Left lung (tissue), 14 donors: ENCODE measurements at places on chromosomes 4 and X. TPM values are rescaled to one million over a fixed set of nuclear protein-coding genes. Genes with fewer than 3 reads are reported as not detected.
A peak's percentile ranks its signal among the peaks of the same experiment; 100 is the strongest.

DNA sequence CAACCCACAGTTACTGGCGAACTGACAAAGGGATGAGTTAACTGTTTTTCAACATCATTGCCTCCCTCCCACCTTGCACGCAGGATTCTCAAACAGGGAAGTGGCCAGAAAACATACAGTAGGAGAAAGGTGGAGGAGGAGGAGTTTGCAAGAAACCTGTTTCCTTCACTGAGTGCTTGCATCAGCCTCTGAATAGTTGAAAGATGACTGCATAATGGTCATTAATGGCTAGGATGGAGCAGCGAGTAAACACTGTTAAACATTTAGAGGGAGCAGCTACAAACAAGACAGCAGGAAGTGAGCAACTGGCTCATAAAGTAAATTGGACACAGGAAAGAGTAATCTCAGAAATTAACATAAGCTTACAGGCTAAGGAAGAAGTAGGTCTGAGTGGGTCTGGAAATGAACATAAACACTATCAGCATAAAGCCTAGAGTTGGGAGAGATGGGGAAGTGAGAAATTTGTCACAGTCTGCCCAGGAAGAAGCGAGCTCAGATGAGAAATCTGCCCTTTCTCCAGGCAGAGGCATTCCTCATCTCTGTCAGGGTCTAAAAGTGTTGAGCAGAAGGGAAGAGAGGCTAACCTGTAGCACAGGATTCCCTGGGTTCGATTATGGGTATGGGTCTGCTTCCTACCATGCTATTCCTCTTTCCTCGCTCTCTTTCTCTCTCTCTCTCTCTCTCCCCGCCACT is 38.6 kb downstream of the TRPC5OS start:
- no peak overlapping the region for H3K27ac ChIP-seq
- DNase-seq = no peak
- no peaks in the 10 kb centered on the region for H3K36me3 ChIP-seq

The TCEAL6 gene
- not detected for total RNA-seq

The HTN3 gene
- not detected for total RNA-seq

The PDZD11 gene
- total RNA-seq = 29.9 TPM

DNA sequence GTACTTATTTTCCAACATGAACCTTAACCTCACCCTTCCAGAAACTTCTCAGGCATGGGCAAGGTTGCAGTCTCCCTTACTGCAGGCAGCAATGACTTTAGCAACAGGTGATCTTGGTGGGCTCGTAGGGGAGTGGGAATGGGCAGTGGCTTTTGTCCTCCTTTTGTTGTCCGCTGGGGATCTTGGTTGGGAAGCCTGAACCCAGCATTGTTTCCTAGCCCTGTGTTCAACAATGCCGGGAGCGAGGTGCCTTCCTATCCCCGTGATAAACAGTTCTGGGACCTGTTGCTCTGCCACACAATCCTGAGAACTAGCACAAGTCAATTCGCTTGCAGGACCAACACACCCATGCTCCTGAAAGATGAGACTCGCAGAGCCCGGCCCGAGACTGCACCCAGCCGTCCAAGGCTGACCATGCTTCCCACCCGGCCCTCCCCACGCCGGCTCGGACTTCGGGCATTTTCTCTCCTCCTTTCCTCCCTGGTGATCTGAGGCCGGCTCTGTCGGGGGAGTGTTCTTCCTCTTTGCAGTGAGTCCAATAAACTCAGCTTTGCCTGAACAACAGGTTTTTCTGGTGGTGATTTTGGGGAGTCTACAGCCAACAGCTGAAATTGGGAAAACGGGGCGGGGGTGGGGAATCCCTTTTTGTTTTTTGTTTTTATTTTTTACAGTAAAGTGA is 20.2 kb downstream of the IRAK1 start:
- peaks cover 12% of the 10 kb centered on the region for H3K4me1 ChIP-seq
- H3K36me3 ChIP-seq = no peaks in the 10 kb centered on the region
- no peaks in the 10 kb centered on the region for H3K27me3 ChIP-seq
- no peak for DNase-seq

DNA sequence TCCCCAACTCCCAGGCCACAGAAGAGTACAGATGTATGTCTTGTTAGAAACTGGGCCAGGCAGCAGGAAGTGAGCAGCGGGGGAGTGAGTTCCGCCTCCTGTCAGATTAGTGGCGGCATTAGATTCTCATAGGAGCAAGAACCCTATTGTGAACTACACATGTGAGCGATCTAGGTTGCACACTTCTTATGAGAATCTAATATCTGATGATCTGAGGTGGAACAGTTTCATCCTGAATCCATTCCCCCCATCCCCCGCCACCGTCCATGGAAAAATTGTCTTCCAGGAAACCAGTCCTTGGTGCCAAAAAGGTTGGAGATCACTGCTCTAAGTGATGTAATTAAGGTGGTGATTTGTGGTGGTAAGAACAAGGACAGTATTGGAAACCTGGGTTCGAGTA is 24.5 kb upstream of the NEXMIF start:
- no peak overlapping the region for H3K4me3 ChIP-seq
- no peaks in the 10 kb centered on the region for H3K4me1 ChIP-seq
- no peak for DNase-seq
- no peaks in the 10 kb centered on the region for H3K36me3 ChIP-seq

The HS3ST1 gene
- 11.9 TPM for total RNA-seq

The PRDM5 gene
- total RNA-seq = 12.1 TPM

The TEX13C gene
- total RNA-seq = not detected

GRCh38 chr4:119671205-119671604 is 42.6 kb upstream of the PDE5A start:
- H3K4me3 ChIP-seq = no peak overlapping the region
- no peak overlapping the region for H3K27ac ChIP-seq
- DNase-seq = no peak
- no peaks in the 10 kb centered on the region for H3K27me3 ChIP-seq
- H3K36me3 ChIP-seq = no peaks in the 10 kb centered on the region

GRCh38 chr4:15402146-15402545 is 25.7 kb upstream of the C1QTNF7 start:
- peaks cover 46% of the 10 kb centered on the region for H3K4me1 ChIP-seq
- DNase-seq = no peak
- peak overlapping the region; percentile 26 for H3K27ac ChIP-seq

DNA sequence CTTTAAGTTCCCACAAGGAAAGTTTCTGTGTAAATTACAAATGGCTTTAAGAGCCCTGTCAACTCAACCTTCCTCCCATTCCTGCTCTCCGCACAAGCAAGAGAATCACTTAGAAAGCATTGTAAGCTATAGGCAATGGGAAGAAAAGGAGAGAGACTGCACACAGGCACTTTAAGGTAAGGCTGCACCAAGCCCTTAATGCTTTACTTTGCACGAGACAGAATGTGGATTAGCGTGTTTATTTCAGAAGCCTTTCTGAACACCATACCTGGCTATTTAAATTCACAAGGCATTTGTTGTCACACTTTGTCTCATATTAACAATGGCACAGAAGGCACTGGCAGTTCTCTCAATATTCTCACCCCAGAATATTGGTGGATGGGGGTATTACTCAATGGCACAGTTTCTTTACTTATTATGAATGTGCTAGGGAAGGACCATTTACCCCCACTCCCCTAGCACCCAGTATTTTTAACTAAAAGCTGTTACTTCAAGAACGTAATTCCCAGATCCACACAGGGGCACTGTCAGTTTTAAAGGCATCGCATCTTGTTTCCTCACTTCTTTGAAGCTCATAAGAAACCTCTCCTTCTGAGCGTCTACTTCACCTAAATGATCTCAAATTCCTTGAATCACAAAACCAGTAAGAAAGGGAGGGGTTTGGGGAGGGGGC is 150.0 kb downstream of the MAML3 start:
- H3K36me3 ChIP-seq = no peaks in the 10 kb centered on the region
- DNase-seq = no peak
- H3K4me3 ChIP-seq = peak overlapping the region; percentile 21
- H3K4me1 ChIP-seq = peaks cover 22% of the 10 kb centered on the region
- no peaks in the 10 kb centered on the region for H3K27me3 ChIP-seq

- H3K27me3 ChIP-seq = no peaks in the 10 kb centered on the region
- no peak overlapping the region for H3K4me3 ChIP-seq
- DNase-seq = no peak
- no peaks in the 10 kb centered on the region for H3K36me3 ChIP-seq
- H3K4me1 ChIP-seq = no peaks in the 10 kb centered on the region
Measured at GRCh38 chrX:138929926-138930582, 218.5 kb upstream of the FGF13 start.

The GIMD1 gene
- not detected for total RNA-seq

DNA sequence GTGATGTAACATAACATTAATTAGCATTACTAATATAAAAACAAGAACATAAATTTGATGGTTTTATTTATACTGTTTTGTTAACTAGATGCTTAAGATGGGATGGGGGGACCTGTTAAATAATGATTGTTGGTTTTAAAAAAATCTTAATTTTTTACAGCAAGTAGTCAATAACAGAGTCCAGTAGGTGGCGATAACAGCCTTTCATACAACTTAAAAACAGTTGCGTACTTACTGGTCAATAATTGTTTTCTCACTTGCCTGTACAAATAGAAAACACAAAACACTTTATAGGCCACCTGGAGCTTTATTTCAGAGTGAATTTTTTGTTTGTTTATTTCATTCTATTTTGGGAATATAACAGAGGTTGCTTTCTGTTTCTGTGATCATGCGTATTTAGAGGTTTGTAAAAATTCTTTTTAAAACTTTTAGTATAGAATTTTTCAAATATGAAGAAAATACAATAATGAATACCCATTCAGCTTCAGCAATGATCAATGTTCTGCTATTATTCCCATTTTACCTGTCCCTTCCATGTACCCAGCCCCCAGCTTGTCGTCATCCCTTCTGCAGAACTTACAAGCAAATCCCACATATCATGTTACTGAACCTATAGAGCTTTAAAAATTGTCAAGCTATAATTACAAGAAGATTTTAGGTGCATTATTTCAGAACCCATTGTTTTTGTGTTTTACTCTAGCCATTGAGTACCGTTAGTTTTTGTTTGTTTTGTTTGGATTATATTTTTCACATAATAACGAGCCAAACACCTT is 97.1 kb downstream of the MRPL1 start:
- peak; percentile 66 for DNase-seq
- H3K27ac ChIP-seq = no peak overlapping the region
- H3K36me3 ChIP-seq = no peaks in the 10 kb centered on the region
- peaks cover 5% of the 10 kb centered on the region for H3K4me1 ChIP-seq

GRCh38 chr4:48071191-48071590 is 54.6 kb downstream of the NIPAL1 start:
- H3K4me1 ChIP-seq = no peaks in the 10 kb centered on the region
- no peaks in the 10 kb centered on the region for H3K27me3 ChIP-seq
- DNase-seq = no peak
- H3K4me3 ChIP-seq = no peak overlapping the region

The EXOC1L gene
- not detected for total RNA-seq

The TMPRSS11A gene
- total RNA-seq = not detected

DNA sequence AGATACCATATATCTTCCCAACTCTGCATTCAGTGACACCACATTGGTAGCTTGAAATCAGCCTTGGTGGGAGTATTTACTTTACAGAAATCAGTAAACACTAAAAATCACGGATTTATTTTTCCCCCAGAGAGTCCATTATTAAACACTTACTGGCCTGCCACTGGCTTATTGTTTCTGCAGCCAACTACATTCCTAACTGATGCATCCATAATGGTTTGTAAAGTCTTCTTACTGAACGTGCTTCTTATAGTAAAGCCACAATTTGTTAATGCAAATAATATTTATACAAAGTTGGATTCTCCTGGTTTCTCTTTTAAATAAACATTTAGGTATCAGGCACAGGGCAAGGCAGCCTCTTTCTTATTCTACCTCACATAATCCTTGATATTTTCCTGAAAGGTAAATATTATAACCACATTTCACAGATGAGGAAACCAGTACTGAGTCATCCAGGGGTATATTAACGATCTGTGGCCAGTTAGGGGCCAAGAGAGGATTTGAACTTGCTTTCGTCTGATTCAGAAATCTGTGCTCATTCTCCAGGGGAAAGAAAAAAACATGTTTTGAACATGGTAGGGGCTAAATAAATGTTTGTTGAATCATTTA is 136.5 kb downstream of the RAB28 start:
- H3K27ac ChIP-seq = no peak overlapping the region
- H3K27me3 ChIP-seq = no peaks in the 10 kb centered on the region
- H3K36me3 ChIP-seq = no peaks in the 10 kb centered on the region
- H3K4me3 ChIP-seq = no peak overlapping the region
- DNase-seq = no peak

GRCh38 chr4:80390178-80390577 is 54.6 kb downstream of the CFAP299 start:
- DNase-seq = no peak
- no peak overlapping the region for H3K4me3 ChIP-seq
- no peaks in the 10 kb centered on the region for H3K36me3 ChIP-seq
- no peak overlapping the region for H3K27ac ChIP-seq

- no peak for DNase-seq
- H3K4me1 ChIP-seq = no peaks in the 10 kb centered on the region
- no peaks in the 10 kb centered on the region for H3K36me3 ChIP-seq
- no peak overlapping the region for H3K27ac ChIP-seq
- no peaks in the 10 kb centered on the region for H3K27me3 ChIP-seq
Measured at GRCh38 chr4:138104284-138104680, 137.9 kb downstream of the SLC7A11 start.

- peaks cover 8% of the 10 kb centered on the region for H3K36me3 ChIP-seq
- no peak overlapping the region for H3K4me3 ChIP-seq
- no peak for DNase-seq
Measured at GRCh38 chr4:186584912-186585311, 29.5 kb upstream of the MTNR1A start.

The SLC6A14 gene
- total RNA-seq = 68.6 TPM

- no peak overlapping the region for H3K4me3 ChIP-seq
- H3K27me3 ChIP-seq = no peaks in the 10 kb centered on the region
- no peaks in the 10 kb centered on the region for H3K36me3 ChIP-seq
- no peaks in the 10 kb centered on the region for H3K4me1 ChIP-seq
Measured at GRCh38 chr4:151629097-151629783, 131.6 kb downstream of the GATB start.

DNA sequence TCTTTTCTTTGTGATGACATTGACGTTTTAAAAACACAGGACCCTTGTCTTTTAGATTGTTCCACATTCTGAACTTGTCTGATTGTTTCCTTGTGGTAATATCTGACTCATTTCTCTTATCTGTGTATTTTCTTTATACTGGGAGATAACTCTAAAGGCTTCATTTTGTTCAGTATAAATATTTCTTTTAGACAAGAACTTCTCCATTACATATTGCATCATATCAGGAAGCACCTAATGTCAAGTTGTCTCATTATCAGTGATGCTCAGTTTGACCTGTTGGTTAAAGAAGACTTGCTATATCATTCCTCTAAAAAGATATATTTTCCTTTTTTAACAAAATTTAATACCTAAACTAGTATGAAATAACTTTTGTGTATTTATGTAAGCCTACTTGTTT is 152.3 kb upstream of the BMP3 start:
- no peak overlapping the region for H3K4me3 ChIP-seq
- no peaks in the 10 kb centered on the region for H3K36me3 ChIP-seq
- DNase-seq = no peak

The SHROOM4 gene
- total RNA-seq = 39.1 TPM

DNA sequence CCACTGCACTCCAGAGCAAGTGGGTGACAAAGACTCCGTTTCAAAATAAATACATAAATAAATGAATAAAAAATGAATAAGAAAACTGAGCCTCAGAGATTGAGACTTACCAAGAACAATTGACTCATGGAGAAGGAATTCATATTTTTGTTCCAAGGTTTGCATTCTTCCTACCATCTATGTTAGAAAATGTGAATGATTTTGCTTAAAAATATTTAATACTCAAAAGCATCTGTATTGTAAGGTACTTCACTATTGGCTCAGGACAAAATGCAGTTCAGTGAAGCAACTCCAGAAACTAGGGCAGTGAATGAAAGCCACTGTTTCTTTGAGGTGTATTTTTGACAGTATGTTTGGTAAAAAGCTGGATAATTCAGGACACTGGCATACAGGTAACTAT is 54.1 kb downstream of the XAGE2 start:
- DNase-seq = no peak
- no peaks in the 10 kb centered on the region for H3K36me3 ChIP-seq
- no peak overlapping the region for H3K27ac ChIP-seq
- H3K4me1 ChIP-seq = peaks cover 2% of the 10 kb centered on the region

The TRAM1L1 gene
- total RNA-seq = 3.3 TPM
